Stimulated activated CD8-positive, alpha-beta memory T cell treated with anti-CD3 and anti-CD28 coated beads, Interleukin-15, amount 100 ng/mL, for 1 hour (primary cell): ENCODE measurements at places on chromosomes 7 and 10.

DNA sequence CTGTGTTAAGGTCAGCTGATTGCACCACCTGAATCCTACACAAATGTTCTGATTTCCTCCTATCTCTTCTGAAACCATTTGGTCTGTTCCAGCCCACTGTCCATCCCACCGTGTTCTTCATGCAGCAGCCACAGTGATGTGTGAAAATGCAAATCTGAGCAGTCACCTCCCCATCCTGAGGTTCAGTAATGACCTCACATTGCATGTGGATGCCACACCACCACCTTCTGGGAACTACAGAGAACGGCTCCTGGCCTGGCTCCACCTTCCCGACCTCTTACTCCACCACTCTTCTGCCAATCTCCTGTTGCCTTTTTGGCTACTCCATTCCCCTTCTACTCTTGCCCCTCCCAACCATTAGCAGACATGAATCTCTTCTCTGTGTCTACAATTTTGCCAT is 244.4 kb downstream of the TNS3 start:
- DNase-seq = no peak

DNA sequence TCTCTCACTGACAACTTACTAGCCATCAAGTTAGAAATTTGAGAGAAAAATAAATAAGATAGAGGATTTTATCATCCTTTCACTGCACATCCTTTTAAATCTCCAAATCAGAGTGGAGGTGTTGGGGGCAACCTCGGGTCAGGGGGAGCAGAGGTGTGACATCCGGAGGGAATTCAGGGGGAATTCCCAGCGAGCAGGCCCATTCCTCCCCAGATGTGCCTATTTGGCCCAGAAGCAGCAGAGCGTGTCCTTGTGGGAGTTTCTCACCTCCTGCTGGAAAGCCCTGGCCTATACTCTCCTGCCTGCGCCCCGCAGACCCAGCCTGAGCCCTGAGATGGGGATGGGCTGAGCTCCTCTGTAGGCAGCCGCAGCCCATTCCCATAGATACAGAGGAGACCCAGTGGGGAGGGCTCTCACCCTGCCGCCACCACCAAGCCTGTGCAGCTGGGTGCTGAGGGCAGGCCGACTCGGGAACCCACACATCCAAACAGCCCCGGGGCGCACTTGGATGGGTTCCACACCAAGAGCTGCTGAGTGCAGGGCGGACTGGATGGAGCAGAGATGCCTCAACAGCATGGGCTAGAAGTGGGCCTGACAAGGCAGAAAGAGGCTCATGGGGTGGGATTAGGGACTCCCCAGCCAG is 124.5 kb downstream of the CXCL12 start:
- no peak for DNase-seq

- DNase-seq = no peak
Measured at GRCh38 chr7:145729691-145730090, 386.9 kb upstream of the CNTNAP2 start.

DNA sequence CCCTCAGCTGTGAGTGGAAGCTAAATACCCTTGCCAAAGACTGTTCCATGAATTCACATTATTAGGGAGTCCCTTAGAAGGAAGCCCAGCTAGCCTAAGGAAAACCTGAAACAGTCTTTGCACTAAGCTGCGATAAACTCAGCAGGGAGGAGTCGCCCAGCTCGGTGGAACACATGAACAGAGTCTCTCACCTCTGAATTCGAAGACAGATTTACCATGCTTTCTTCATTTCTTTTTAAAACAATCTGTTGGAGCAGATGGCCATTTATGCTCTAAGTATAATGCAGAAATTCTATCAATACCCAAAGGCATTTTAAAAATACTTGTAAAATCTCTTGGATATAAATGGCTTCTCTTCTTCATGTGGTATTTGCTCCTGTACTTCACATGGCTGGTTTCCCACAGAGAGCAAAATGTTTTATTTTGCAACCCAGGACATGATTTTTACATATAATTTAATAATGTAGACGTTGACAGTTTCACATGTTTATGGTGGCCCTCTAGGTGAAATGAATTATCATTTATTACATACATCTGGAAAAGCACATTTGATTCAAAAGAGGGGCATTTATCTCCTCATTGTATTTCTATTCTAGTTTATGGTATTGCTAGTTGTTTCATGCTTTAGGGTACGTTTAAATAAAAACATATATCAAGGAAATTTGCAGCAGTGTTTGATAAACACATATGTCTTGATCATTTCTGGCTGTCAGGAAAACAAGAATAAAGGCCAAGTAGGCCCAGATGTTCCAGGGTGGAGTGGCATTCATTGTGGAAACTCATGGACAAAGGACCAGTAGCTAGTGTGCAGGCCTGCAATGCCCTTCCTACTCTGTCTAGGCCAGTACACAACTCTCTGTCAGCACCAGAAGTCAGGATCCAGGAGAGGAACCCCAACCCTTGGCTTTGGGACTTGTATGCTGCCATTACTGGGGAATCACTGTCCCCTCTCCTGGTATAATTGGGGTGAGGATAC is 52.2 kb downstream of the LRGUK start:
- DNase-seq = no peak

DNA sequence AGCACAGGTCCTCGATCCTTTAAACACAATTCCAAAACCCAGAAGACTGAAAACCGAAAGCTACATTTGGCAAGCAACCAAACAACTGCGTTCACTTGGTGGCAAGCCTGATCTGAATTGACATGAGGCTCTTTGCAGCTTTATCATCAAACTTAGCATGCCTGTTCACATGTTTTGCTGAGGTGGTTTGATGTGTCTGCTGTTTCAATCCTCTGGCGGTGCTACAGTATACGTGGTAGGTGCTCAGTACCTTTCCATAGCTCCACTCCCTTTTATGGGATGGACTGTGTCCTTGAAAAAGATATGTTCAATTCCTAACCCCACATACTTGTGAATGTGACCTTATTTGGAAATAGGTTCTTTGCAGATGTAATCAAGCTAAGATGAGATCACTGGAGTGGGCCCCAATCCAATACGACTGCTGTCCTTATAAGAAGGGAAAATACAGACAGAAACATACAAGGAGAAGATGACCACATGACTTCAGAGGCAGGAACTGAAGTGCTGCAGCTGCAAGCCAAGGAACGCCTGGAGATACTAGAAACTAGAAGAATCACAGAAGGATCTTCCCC is 33.4 kb downstream of the CCDC6 start:
- no peak for DNase-seq

- DNase-seq = no peak
Measured at GRCh38 chr10:75250934-75251333, 15.2 kb upstream of the COMTD1 start.

DNA sequence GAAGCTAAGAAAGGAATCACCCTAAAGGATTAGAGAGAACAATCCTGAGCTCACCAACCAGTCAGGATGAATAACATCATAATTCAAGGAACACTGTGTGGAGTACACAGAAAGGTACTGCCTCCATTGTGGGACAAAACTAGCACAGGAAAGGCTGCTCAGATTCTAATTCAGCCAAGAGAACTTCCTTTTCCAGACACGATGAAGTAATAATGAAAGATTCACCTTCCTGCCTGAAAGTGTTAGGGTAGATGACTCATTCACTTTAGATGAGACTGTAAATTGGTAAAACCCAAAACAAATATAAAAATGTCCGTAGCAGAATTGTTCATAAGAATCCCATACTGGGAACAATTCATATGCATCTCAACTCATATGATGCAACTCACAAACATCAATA is 167.2 kb downstream of the CDC14C start:
- DNase-seq = no peak

DNA sequence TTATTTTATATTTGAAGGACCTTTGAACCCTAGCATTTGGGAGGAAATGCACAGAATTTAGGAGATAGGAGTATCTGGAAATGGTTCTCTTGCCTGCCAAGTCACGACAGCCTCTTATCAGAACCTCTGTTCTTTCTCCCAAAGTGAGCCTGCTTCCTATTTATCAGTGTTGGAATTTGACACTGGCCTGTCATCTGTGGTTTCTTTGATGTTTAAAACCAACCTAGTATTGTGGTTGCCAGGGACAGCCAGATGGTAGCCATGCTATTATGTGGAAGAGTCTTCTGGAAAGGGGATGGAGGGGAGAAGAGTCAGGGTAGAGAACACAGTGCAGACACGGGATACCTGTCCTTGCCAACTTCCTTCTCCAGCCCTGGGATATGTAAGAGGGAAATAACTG is 21.1 kb downstream of the ZNF282 start:
- no peak for DNase-seq

DNA sequence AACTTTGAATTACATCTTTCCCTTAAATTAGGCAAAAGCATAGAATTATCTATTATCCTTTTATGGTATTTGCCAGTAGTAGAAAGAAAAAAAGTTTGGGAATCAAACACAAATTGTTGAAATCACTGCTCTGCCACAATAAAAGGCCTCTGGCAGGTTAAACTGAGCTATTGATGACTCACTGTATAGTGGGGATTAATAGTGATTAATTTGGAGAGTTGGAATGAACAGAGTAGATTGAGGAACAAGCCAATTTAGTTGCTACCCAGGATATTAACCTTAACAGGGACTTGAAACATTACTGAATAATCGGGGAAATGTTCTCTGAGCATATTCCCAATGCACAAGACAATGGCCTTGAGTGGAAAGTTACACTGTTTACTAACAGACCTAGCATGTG is 33.1 kb downstream of the MASTL start:
- no peak for DNase-seq

DNA sequence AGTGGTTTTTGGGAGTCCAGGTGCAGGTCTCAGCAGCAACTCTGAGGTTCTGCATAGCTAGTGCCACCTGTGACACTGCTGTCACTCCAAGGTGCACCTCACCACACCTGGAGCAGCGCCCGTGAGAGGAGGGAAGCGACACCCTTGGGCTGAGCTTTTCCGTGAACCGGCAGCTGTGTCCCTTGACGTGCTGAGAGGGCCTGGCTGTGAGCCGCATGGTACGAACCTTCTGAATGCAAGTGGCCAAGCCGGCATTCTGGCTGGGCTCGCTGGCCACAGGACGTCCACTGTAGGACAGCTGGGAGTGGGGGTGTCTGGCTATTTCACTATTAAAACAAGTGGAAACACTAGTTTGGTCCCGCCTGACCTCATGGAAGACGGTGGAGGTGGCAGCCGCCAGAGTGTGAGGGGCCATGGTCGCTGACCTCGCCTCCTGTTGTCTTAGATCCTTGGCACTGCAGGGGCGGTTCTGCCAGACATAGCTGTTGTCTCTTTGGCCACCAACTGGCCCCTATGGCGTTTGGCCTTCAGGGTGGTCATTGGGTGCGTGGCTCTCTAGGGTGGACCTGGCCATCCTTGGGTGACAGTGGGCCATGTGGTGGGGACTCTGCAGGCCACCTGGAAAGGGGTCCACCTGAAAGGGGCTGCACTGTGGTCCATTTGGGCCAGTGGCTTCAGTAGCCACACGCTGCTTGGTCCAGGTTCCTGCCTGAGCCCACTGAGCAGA is 12.9 kb downstream of the INPP5A start:
- no peak for DNase-seq

DNA sequence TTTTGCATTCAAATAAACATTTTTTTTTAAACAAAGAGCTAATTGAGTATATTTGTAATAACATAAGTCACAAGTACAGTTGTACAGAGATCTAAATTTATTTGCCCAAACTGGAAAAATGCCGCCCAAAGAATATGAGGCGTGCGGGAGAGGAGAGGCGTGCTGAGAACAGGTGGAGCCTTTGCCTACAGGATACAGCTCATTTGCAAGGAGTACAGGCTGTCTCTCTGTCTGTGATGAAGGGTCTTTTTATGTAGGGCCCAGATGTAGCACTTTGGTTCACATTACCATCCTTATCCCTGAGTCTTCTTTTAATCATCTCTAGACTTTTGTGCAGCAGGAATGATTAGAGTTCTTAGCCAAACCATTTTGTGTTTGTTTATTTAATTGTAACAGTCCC is 58.2 kb downstream of the POU6F2 start:
- DNase-seq = no peak

GRCh38 chr7:11835260-11835659 is 3.3 kb upstream of the THSD7A start:
- no peak for DNase-seq

GRCh38 chr7:141563956-141564623 is 12.9 kb downstream of the AGK start:
- no peak for DNase-seq

- DNase-seq = no peak
Measured at GRCh38 chr10:32982911-32983909, 25.2 kb upstream of the ITGB1 start.

GRCh38 chr7:30845426-30846135 is 66.1 kb upstream of the AQP1 start:
- no peak for DNase-seq

GRCh38 chr10:104065748-104066147 is 19.9 kb downstream of the COL17A1 start:
- DNase-seq = no peak

- no peak for DNase-seq
Measured at GRCh38 chr10:99569253-99569939, 36.7 kb downstream of the NKX2-3 start.

- no peak for DNase-seq
Measured at GRCh38 chr10:103493362-103493915, at the start of gene NEURL1. Gene NEURL1, plus strand, starts transcription at chr10:103493705. Its CDS starts 683 bp downstream, at chr10:103494388.

DNA sequence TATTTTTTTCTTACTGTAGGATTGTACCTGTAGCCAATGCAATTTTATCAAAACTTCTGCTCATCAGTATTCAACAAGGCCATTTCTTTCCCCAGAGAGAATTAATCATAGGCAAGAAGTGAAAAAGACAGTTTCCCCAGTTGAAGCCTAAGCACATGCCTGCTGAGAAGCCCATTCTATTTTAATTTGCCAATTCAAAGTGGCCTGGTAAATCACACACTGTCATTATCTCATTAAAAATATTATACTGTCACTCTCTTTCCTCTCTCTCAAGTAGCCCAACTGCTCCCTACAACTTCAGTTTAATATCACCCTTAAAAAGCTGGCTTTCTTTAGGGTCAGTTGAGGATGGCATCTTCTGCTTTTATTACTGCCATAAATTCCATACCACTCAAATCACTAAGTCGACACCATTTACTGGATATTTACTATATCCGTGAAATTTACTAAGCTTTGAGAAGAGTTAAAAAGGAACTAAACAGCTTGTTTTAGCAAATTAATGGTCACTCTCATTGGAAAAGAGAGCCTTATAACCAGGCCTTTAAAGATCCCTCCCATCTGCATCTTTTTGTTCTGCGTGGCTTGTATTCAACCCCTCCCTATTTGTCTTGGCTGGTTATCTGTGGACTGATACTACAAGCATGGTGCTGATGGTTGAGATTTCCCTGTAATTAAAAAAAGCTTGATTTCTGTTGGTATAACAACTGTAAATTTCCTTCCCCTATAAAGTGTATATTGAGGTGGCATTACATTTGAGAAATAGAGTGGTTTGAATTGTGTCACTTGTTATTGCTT is 30.6 kb downstream of the COL28A1 start:
- no peak for DNase-seq

GRCh38 chr7:26008428-26008827 is 143.6 kb upstream of the NFE2L3 start:
- no peak for DNase-seq

- DNase-seq = no peak
Measured at GRCh38 chr7:124566583-124566982, 199.0 kb downstream of the GPR37 start.

GRCh38 chr10:77756319-77757232 is 119.0 kb upstream of the KCNMA1 start:
- DNase-seq = no peak
